ENCODE measurements at places on chromosomes 16 and 17.

- DNase-seq = peak; percentile 25
Observed at GRCh38 chr17:19762515-19762961, 14.4 kb upstream of the ALDH3A1 start.

GRCh38 chr16:67161595-67162058 is 1.9 kb downstream of the FBXL8 start:
- no peak for DNase-seq

GRCh38 chr17:58254803-58255202 is 16.4 kb downstream of the LPO start:
- DNase-seq = no peak

- DNase-seq = no peak
Observed at GRCh38 chr17:49707246-49707607, 537 bp downstream of the SLC35B1 start.

DNA sequence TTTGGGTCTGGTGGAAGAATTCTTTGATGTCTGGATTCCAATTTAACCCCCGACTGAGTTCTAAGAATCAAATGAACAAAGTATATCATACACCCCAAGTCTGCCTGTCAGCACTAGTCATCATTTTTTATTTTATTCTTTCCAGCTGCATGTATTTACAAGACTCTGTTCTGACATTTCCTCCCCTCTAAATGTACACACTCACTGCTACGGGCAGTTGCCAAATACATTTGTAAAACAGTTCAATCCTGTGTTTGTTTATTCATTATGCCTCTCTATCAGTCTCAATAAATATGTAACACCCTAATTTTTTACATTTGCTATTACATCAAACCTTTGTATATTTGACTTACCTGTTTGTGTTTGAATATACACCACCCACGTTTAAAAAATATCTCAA is 422.3 kb upstream of the PSMD7 start:
- DNase-seq = no peak

- no peak for DNase-seq
Observed at GRCh38 chr17:42414704-42415409, 8.2 kb downstream of the CAVIN1 start.

DNA sequence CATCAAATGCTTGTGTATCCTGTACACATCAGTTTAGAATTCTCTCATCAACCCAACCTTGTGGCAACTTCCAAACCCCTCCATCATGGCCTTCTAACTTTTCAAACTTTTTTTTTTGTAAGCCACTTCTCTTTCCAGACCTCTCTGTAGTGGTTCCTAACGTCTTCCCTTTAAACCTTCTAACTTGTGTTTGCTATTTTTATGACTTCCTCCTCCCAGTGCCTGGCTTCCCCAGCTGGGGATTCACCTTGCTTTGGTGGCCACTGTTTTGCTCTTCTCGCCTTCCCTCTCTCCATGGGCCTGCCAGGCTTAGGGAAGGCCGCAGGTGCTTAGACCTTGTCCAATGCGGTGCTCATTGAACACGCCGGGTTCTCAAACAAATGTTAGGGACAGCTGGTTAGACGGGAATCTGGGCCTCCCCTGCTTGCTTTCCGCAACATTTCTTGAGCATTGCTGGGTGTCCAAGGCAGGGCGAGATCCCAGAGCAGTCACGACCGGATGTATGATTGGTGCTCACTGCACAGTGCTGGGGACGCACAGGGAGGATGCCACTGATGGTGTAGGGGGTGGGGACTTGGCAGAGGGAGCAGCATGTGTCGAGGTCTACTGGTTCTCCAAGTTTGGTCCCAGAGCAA is 1.1 kb upstream of the XYLT2 start:
- DNase-seq = no peak

- DNase-seq = no peak
Observed at GRCh38 chr16:49629851-49630250, 226.1 kb downstream of the ZNF423 start.

DNA sequence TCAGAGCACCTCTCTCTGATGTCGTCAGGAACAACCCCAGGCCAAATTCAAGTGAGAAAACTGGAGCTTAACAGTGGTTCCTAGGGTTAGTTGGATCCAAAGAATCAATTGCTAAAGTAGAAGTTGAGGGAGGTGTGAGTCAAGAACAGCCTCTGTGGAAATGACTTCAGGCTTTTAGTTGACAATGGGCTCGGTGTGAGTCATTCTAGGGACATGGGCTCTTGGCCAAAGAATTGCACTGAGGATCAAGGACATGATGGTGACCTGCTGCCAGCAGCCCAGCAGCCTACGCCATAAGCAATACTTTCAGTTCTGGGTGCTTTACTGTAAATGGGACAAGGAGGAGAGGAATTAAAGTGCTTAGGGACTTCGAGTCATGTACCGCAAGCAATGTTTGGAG is 32.1 kb upstream of the SMURF2 start:
- no peak for DNase-seq

DNA sequence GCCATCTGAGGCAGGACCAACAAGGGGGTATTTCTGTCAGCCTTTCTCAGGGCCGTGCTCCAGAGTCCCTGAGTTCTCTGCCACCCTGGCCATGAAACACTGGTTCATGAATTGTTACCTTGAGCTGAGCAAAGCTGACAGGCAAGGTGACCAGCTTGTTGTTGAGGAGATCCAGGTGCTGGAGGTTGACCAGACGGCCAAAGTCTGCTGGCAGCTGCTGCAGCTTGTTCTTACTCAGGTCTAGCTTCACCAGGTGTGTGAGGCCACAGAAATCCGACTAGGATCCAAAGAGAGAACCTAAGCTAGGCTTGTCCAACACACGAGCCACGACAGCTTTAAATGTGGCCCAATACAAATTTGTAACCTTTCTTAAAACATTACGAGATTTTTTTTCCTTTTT is 4.7 kb downstream of the LRRC59 start:
- DNase-seq = no peak

GRCh38 chr17:37123941-37124820 is 175.4 kb downstream of the AATF start:
- no peak for DNase-seq

DNA sequence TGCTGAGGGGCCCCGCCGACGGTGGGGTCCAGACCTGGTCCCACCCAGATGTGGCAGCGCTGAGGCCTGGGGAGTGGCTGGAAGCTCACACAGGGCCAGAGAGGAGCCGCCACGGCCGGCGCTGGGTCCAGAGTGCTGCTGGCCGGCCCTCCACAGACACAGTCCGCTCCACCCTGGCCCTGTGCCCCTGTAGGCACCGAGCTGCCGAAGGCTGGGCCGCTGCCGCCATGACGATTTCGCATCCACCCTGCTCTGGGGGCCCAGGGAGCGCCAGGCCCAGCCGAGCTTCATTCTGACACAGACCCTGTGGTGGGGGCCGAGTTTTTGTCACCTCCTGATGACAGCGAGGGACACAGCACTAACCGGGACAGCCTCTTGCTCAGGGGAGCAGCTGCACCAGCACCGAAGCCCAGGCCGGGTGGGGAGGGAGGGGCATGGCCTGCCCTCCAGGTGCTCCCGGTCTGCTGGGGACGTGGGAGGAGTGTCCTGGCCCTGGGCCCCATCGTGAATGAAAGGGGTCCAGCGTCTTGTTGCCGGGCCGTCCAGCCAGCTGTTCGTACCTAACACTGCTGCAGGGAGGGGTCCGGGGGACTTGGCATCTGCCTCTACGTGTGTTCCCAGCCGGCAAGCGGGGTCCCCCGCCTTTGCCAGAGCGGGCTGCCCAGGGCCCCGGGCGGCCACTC is 27.1 kb upstream of the SSTR5 start:
- DNase-seq = no peak

GRCh38 chr17:48722201-48722907 is at the start of gene PRAC1:
Gene PRAC1, minus strand, starts transcription at chr17:48722518. Its CDS starts 126 bp downstream, at chr17:48722392.
- no peak for DNase-seq

GRCh38 chr17:29066047-29066446 is 23.1 kb downstream of the PIPOX start:
- DNase-seq = no peak

- no peak for DNase-seq
Observed at GRCh38 chr17:50353600-50354195, 7.8 kb downstream of the XYLT2 start.
